ENCODE measurements at places on chromosomes 12 and 14.
A peak's percentile ranks its signal among the peaks of the same experiment; 100 is the strongest.

- DNase-seq, result peak; percentile 58
Measured at GRCh38 chr12:131831635-131832041, 3.4 kb downstream of the MMP17 start.

DNA sequence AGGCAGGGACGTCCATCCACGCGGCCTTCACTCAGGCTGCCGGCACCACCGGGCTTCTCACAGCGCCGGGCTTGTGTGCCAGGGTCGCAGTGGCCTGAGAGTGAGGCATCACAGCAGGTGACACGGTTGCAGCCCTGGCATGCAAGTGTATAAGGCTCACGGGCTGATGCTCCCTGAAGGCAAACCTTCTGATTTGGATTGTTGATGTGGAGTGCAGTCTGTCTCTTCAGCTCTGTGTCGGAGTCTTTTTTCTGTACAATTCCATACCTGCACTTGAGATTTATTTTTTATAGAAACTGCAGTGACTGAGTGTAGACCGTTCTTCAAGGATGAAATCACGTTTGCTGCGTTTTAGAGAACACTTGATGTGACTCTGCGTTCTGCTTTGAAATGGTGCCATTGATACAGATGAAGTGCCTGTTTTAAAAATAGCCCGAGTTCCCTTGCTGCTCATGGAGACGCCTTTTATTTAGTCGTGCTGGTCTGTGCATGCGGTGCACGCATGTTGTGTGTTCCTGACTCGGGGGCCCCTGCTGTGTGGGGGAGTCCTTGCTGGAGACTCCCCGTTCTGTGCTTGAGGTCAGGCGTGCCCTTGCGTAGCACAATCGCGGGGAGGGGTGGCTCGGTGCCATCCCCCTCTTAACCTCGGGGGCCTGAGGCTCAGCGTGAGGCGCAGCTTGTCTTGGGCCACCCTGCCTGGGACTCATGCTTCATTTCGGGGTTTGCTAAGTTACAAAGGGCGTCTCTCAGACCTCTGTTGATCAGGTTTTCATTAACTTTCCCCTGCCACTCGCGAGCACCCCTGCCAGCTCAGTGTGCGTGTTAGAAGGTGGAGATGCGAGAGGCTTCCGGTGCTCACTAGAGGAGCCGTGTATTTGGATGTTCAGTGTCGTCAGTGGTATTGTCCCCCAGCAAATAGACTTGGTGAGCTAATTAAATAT lies 21.6 kb upstream of the AMN start:
- DNase-seq, result no peak

DNA sequence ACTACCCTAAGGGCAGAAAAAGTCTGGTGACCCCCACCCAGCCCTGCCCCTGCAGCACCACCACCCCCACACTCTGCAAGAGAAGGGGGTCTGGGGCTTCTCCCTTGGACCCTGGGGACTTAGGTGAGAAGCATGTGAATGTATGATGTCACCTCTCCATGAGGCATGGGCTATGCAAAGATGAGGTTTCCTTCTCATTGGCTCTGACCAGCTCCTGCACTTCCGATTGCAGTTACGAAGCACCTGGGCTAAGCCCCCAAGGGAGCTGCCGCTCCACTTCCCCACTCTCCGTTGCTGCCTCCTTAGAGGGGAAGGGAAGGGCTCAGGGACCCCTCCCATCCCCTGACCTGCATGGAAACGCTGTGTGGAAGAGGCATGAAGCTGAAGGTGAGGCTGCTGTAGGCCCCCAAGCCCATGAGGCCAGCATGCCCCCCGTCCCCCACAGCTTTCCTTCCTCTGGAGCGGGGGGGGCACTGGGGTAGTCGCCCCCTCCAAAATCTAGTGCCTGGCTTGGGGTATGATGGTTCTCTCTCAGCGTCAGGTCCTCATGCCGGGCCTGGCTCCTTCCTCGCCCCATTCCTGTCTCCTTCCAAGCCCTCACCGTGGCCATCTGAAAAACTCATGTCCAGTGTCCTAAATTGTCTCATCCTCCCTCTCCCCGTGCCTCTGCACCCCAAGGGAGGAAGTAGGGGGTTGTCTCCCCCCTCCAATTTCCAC lies 5.5 kb upstream of the DDX23 start:
- DNase-seq, result no peak

GRCh38 chr12:111773801-111774551 lies 7.2 kb downstream of the ALDH2 start:
- DNase-seq, result peak; percentile 74

GRCh38 chr12:130116791-130117190 lies 45.5 kb upstream of the FZD10 start:
- DNase-seq, result no peak

GRCh38 chr14:89760086-89760485 lies 194.4 kb downstream of the EFCAB11 start:
- no peak for DNase-seq

GRCh38 chr14:68672609-68673285 lies 120.1 kb downstream of the ZFP36L1 start:
- no peak for DNase-seq

- DNase-seq, result no peak
Measured at GRCh38 chr14:75370416-75371205, 57.2 kb upstream of the JDP2 start.

DNA sequence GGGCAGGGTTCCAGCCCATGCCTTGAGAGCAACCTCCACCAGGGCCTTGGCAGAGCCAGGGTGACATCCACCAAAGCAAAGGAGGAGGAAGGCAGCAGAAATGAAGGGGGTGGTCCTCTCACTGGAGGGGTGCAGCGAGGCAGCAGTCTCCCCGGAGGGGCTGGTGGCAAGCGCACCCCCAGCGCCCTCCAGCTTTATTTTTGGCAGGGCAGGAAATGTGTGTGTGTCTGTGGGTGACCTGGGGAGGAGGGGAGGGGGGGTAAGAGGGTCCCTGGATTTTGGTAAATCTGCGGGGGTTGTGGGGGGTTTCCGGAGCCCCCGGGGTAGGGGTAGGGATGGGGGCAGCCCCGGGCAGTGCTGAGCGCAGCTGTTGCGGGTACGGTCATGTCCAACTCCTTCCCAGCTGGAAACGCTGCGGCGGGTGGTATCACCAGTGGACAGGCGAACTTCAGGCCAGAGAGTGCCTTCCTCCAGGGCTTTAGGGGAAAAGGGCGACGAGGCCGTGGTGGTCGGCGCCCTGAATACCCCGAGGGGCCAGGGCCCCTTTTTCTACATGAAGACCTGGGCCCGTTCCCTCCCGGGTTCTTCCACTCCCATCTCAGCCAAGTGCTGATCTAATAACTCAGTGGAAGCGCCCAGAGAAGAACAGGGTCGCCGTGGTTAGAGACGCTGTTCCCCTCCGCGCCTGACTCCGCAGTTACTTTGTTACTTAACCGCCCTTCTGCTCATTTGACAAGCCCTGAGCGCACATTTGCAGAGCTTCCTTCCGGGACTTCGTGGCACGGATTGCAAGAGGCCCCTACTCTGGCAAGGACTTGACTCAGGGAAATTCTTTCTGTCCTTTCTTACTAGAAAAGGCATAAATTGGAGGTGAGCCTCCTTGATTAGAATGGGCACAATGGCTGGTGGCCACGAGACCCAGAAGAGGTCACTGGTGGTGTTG lies 55.2 kb downstream of the FOS start:
- DNase-seq, result no peak

GRCh38 chr12:109612975-109613502 lies 39.4 kb downstream of the MVK start:
- DNase-seq, result no peak
